HT1080 (cell line): ENCODE measurements at places on chromosomes 12 and 14.

- DNase-seq = peak; percentile 80
These were observed 12.4 kb upstream of the DPF3 start for GRCh38 chr14:72906316-72906715.

DNA sequence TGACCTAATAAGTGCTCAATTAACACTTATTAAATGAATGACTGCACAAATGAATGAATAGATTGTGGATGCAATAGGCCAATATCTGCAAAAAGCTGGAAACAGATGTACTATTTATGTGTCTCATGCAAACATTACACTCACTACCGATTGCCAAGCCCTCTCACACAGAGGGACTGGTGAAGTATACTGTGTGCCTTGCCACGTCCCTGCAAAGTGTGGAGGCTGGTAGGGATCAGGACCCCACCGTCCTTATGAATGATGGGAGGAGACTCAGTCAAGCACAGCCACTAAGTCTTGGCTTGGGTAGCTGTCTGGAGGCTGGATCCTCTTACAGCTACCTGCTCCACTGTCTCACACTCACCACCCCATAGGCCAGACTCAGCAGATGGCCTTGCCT lies 3.9 kb upstream of the TUNAR start:
- DNase-seq = no peak

DNA sequence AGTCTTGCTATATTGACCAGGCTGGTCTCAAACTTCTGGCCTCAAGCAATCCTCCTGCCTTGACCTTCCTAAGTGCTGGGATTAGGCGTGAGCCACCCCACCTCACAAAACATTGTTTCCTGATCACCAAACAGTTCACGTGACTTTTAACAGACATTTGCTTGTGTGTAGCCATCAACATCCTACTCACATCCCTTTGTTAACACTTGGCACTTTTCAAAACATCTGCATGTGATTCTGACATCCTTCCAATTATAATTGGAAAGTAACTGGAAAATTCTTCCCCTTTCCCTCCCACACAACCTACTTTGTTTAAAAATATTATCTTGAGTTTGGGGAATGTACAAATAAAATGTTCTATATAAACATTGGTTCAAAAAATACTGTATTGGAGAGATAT lies 317.9 kb downstream of the PCNX1 start:
- DNase-seq = no peak

DNA sequence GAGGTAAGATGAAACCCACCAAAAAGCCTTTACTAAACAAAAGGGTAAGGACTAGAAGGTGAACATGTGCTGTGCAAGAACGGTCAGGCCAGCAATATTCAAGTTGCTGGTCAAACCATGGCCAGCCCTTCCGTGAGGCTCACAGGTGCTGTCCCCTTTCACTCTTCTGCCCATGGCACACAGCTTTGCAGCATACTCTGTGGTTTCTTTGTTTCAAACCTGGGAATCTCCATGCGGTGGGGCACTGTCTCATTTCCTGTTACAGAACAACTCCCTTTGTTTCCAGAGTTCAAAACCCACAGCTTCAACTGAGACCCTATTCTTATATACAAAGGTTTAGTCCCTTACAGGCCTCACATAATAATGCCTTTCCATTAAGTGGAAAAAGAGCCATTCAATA lies 1.7 kb upstream of the OVCH1 start:
- DNase-seq = peak; percentile 54

DNA sequence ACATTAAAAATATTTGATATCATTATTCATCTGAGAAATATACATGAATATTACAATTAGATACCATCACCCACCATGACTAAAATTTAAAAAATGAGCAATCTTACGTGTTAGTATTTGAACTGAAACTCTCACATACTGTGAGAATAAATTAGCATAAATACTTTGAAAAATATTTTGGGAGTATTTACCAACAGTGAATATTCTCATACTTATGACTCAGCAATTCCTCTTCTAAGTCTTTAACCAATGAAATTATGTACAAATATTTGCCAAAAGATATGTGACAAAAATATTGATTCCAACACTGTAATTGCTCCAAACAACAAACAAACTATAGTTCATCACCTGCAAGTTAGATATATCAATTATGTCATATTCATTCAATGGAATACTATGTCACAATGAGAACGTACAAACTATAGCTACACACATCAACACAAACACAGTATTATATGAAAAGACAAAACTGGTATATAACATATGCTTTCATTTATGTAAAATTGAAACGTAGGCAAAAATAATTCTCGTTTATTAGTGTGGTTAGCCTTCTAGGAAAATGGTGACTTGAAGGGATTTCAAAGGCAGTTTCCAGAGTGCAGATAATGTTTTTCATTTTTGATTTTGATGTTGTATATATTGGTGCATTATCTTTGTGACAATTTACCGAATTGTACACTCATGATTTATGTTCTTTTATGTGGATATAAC lies 742.2 kb downstream of the SLC16A7 start:
- no peak for DNase-seq

GRCh38 chr12:132185705-132186104 lies 41.4 kb downstream of the NOC4L start:
- DNase-seq = no peak

DNA sequence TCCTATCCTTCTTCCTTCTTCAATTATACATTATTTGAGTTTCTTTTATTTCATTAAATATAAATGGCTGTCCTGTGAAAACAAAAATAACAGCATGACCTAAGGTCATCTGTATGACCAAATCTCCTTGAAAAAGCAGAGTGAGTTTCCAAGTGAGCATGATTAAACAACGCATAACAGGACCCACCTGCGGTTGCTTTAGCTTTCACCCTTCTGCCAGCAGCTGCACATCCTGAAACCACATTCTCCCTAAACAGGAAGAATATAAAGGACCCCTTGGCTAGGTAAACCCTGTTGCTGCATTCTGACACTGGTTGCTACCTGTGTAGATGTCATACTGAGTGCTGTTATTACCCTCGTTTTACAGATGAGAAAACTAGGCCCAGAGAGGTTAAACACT lies 42.8 kb upstream of the CPM start:
- DNase-seq = peak; percentile 20

GRCh38 chr14:99356031-99356608 lies 84.1 kb upstream of the BCL11B start:
- DNase-seq = no peak
